Tibial nerve (tissue), 4 donors: ENCODE measurements at places on chromosomes 3 and 15. TPM values are rescaled to one million over a fixed set of nuclear protein-coding genes. Genes with fewer than 3 reads are reported as not detected.

DNA sequence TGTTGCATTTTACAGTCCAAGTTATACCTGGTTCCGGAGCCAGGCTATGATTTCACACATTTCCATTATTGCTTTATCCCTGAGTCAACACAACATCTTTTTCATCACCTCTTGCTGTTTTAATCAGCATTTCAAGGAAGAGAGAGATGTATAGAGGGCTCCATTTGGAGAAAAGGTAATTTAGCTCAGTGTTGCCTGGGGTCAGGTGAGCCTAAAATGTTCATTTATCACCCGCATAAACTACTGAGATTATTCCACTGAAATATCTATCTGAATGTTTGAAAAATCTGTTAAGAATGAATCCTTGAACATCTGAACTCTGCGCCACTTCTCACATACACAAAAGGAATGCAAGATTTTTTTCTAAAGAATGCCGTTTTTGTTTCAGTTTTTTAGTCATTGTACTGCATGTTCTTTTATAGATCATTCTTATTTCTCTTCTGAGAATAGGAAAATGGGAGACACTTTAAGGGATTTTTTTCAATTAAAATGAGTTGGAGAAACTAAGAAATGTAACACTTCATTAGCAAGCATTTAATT, 51.5 kb upstream of the AGTR1 start:
- no peaks in the 10 kb centered on the region for H3K36me3 ChIP-seq
- no peaks in the 10 kb centered on the region for H3K4me1 ChIP-seq
- H3K4me3 ChIP-seq, result no peak overlapping the region
- no peaks in the 10 kb centered on the region for H3K27me3 ChIP-seq
- no peak for DNase-seq
- H3K27ac ChIP-seq, result no peak overlapping the region

GRCh38 chr15:65980824-65981456, 111.6 kb downstream of the RAB11A start:
- H3K4me3 ChIP-seq, result no peak overlapping the region
- H3K4me1 ChIP-seq, result peaks cover 10% of the 10 kb centered on the region
- peaks cover 50% of the 10 kb centered on the region for H3K27me3 ChIP-seq
- peak; percentile 49 for DNase-seq
- no peaks in the 10 kb centered on the region for H3K36me3 ChIP-seq
- no peak overlapping the region for H3K27ac ChIP-seq

- no peaks in the 10 kb centered on the region for H3K27me3 ChIP-seq
- H3K4me3 ChIP-seq, result no peak overlapping the region
- no peak for DNase-seq
- H3K4me1 ChIP-seq, result no peaks in the 10 kb centered on the region
- H3K27ac ChIP-seq, result no peak overlapping the region
- no peaks in the 10 kb centered on the region for H3K36me3 ChIP-seq
Observed at GRCh38 chr15:67076147-67076843, 10.9 kb downstream of the SMAD3 start.

- no peak overlapping the region for H3K4me3 ChIP-seq
- no peaks in the 10 kb centered on the region for H3K27me3 ChIP-seq
- H3K4me1 ChIP-seq, result no peaks in the 10 kb centered on the region
- H3K36me3 ChIP-seq, result no peaks in the 10 kb centered on the region
- no peak for DNase-seq
Observed at GRCh38 chr3:149004622-149005021, 13.3 kb downstream of the GYG1 start.

DNA sequence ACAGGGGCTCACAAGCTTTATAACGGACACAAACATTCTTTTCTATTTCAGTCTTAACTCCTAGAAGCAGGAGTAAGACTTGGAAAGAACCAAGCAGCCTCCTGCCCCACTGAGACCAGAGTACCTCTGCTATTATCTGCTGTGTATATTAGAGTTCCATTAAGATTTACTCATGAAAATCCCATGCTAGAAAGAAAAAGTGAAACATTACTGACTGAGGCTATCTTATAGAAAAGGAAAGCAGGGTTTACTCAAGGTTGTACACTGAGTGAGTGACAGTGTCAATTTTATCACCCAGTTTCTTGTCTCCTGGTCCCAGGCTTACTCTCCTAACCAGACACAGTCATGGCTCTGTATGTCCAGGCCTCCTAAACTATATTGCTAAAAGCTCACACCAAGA, 97.9 kb upstream of the SOX2 start:
- H3K4me1 ChIP-seq, result peaks cover 8% of the 10 kb centered on the region
- no peaks in the 10 kb centered on the region for H3K27me3 ChIP-seq
- no peaks in the 10 kb centered on the region for H3K36me3 ChIP-seq
- no peak for DNase-seq

- H3K27ac ChIP-seq, result no peak overlapping the region
- H3K27me3 ChIP-seq, result no peaks in the 10 kb centered on the region
- no peak for DNase-seq
- no peaks in the 10 kb centered on the region for H3K36me3 ChIP-seq
Observed at GRCh38 chr3:143795874-143796273, 52.4 kb downstream of the SLC9A9 start.

The MINAR1 gene
- 0.60 TPM for total RNA-seq

The ZKSCAN7 gene
- 11.1 TPM for total RNA-seq

The ITIH1 gene
- 4.1 TPM for total RNA-seq

The P2RY14 gene
- 9.4 TPM for total RNA-seq

The GOLGA6L10 gene
- total RNA-seq, result 0.20 TPM

The LOXL1 gene
- 21.6 TPM for total RNA-seq
